ENCODE measurements at places on chromosomes 13 and 19.

GRCh38 chr13:18949970-18950369 is 231.7 kb downstream of the TUBA3C start:
- DNase-seq, result no peak

- no peak for DNase-seq
Observed at GRCh38 chr13:37443538-37443937, 155.0 kb downstream of the POSTN start.

DNA sequence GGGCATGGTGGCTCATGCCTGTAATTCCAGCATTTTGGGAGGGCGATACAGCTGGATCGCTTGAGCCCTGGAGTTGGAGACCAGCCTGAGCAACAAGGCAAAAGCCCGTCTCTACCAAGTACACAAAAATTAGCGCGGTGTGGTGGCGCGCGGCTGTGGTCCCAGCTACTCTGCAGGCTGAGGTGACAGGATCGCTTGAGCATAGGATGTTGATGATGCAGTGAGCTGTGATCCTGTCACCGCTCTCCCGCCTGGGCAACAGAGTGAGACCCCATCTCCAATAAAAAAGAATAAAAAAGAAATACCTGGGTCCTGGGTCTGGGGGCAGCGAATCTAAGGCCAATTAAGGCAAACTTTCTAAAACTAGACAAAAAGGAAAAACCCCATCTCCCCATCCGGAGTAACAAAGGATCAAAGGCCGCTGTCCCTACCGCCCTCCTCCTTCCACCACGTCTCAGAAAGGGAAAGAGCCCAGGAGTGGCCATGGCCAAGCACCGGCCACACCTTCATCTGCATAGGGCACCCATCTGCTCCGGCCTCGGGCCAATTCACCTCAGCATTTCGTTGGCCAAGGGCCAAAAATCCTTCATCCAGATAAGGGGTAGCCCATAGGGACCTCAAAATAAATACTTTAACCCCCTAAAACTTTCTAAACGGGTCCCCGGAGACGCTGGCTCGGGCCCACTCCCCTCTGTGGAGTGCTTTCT is 851 bp downstream of the ZNF320 start:
- no peak for DNase-seq

DNA sequence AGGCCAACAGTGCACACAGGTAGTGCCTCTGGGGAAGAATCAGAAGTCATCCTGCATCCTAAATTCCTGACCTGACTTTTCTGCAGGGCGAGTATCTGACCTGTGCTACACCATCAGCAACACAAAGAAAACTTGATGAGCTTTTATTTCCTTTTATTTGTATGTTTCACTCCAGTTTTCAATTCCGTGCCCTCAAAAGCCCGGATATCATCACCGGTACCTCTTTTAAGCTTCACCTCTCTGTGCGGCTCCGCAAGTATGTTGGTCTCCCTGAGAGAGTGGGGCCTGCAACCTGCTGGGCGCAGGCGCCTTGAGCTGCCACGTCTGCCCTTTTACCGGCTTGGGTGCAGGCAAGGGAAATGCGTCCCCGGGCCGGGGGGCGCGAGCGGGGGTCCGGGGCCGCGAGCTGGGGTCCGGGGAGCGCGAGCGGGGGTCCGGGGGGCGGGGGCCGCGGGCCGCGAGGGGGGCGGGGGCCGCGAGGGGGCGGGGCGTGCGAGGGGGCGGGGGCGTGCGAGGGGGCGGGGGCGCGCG is 4.3 kb upstream of the DUXA start:
- no peak for DNase-seq

GRCh38 chr13:24176351-24177101 is 16.0 kb downstream of the SPATA13 start:
- no peak for DNase-seq

DNA sequence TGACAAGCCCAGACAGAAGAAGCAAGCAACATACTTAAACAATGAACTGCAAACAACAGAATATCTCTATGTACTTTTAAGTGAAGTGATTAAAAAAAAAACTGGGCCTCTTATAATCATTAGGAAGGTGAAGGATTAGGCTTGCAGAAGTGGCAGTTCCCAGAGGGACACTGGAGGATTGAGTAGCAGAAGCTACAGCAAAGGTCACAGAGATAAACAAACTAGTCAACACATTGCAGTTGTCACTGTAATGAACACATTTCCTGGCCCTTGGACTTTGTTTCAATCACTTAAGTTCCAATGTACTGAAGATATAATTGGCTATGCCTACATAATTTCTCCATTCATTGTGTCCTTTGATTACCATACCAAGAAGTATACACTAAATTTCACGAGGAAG is 1498.8 kb downstream of the SLITRK5 start:
- DNase-seq, result no peak

DNA sequence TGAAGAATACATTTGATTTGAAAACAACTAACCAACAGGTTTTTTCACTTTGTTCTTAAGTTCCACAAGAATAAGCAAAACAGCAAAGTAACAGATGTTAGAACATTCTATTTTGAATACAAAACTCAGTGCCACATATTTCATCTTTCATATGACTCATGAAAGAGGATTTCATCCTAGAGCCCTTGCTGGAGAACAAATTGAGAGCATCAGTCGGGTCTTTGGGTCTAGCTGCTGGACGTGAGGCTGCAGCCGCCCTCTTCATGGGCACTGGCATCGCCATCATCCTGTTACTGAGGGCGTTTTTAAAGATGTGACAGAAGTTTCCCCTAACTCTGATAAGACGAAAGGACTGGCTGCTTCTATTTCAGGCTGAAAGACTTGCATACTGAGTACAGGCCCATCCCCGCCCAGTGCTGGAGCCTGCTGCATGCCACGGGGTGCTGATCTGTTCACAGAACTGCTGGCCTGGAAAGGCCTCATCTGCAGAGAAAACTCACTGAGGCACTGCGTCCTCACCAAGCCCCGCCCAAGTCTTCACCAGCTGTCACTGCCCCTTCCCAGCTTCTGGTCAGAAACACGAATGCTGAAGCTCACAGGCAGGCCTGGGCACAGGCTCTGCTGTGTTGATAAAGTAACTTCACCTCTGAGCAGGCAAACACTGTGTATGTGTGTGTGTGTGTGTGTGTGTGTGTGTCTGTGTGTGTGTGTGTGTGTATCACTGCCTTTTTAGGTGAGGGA is 101.4 kb downstream of the TUBGCP3 start:
- no peak for DNase-seq

DNA sequence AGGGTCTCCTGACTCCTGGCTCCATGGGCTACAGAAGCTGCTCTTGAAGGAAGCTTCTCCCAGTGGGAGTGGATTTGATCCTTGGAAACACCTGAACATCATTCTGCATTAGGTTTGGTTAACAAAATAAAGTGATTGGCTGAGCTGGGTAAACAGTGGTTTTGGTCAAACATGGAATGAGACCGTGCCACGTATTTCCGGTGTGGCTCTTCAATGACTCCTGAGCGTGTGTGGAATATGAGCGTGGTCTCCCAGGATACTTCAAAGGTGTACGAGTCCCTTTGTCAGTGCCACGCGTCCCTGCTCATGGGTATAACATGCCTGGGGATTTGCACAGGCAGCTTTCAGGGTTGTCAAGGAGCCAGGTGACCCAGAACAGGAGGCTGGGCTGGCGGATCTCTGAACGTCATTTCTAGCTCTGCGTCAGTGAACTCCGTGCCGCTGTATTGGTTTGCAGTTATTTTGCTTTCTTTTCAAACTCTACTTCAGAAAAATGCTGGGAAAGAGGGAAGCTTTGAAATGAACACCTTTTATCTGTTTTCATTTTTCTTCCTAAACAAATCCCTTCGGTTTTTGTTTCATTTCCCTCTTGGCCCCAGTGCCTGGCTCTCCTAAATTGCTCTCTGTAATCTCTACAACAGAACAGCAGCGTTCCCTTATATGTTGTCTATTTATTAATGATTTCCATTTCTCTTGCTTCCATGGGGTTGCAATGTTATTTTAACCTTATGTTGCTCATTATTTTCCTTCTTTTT is 26.3 kb upstream of the GJB6 start:
- DNase-seq, result no peak

GRCh38 chr13:70415136-70415535 is 306.9 kb upstream of the KLHL1 start:
- no peak for DNase-seq

DNA sequence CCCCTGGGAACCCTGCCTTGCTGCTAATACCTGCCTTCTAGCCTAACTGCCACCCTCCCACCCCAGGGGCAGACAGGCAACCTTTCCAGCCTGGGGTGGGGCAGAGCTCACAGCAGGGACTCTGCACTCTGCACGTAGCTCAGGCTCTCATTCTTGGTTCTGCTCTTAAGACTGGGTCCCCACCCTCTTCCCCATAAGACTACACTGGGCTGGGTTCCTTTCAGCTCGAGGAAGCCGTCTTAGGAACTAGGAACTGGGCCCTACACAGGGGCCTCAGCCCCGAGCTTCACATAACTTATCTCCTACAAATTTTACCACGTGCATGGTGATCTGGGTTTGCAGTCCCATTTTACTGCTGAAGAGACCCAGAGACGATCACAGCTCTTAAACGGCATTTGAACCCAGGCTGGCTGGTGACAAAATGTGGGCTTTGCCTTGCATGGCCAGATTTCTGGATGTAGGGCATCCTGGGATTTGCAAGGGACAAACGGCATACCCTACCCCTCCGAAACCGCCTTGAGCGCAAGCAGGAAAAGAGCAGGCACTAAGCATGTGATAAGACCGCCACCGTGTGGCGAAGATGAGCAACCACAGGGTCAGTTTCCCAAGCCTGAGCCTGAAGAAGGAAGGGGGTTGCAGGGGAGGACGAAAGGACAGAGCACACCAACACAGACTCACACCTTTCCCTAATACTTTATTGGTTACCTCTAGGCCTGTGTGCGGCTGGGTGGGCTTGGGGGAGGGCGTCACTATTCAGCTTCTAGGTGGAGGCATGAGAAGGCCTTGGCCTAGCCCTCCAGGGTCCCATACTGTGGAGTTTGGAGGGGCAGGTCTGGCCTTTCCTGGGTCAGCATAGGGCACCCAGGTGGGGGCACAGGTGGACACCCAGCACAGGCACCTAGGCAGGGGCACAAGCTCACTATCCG is 5.1 kb downstream of the JUNB start:
- DNase-seq, result no peak

DNA sequence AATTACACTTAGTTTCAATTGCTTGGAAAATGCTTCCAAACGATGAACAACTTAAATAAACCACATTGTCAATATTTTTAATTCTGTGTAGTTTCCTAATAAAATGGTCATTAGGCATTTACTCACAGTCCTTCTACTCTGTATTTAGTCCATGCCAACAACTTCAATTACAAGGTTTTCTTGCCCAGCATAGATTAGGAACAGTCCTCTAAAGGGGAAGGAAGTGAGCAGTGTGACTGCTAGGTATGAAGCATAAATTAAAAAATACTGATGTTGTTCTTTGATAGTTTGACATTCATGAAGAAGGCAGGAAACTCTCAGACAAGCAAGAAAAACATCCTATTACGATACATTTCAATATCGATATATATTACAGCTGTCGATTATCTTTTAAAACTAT is 716.0 kb upstream of the PCDH9 start:
- no peak for DNase-seq

GRCh38 chr13:112657850-112658445 is 31.9 kb upstream of the ATP11A start:
- DNase-seq, result no peak

GRCh38 chr19:53007200-53007599 is 6.5 kb upstream of the ERVV-1 start:
- no peak for DNase-seq

DNA sequence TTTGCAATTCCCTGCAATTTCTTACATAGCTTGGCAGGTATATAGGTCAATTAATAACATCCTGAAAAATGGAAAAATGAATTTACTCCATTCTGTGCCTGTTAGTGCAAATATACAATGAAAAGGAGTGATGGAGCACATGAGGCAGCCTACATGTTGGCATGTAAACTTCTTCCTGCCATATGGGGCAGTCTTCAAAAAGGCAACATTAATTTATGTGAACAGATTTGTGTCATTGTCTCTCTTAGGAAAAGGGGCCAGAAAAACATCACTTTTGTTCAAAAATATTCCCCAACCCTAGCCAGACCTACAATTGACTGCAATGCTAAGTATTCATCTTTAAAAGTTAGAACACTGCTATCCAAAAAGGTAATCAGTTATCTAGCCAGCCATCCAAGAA is 332.2 kb downstream of the TBC1D4 start:
- no peak for DNase-seq

DNA sequence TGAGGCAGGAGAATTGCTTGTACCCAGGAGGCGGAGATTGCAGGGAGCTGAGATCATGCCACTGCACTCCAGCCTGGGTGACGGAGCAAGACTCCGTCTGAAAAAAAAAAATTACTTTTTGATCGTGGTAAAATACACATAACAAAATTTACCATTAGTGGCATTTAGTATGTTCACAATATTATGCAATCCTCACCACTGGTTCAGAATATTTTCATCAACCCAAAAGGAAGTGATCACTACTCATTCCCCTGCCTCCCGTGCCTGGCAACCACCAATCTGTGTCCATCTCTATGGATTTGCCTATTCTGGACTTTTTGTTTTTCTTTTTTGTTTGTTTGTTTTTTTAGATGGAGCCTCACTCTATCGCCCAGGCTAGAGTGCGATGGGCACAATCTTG is 1.2 kb upstream of the PALM3 start:
- no peak for DNase-seq

- DNase-seq, result no peak
Observed at GRCh38 chr13:112899281-112900225, 69.5 kb upstream of the MCF2L start.

- DNase-seq, result no peak
Observed at GRCh38 chr19:29978080-29978479, 36.0 kb downstream of the URI1 start.

DNA sequence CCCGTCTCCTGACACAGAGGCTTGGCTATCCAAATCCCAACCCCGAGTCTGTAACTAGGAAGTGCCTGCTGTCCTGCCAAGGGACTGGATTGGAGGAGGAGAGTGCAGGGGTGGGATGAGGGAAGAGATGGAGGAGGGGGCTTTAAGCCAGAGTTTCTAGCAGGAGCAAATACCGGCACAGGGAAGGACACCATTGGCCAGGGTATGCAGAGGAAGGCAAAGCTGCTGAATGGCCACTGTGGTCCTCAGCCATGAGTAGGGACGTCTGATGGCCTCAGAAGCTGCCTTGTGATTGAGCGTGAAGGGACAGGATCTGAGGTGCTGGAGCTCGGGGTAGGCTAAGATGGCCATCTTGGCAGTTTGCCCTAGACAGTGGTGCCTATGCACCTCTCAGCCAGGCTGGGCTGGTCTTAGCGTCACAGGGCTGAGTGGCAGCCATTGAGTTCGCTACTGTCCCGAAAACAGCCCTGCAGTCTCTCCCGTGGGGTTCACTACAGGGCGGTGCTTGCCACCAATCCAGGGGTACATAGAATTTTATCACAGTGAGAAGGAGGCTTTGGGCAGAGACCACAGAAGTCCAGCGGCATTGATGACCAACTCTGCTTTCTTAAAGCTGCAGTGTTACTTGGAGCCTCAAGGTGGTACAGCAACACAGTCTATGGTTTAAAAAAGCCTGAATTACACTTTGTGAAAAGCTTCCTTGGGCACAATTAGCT is 61.8 kb downstream of the AKAP11 start:
- DNase-seq, result no peak

Data from cortex of kidney (tissue), 1 donor.